Activated T-cell treated with anti-CD3 and anti-CD28 coated beads for 4 hours (primary cell): ENCODE measurements at places on chromosomes 4 and X.

DNA sequence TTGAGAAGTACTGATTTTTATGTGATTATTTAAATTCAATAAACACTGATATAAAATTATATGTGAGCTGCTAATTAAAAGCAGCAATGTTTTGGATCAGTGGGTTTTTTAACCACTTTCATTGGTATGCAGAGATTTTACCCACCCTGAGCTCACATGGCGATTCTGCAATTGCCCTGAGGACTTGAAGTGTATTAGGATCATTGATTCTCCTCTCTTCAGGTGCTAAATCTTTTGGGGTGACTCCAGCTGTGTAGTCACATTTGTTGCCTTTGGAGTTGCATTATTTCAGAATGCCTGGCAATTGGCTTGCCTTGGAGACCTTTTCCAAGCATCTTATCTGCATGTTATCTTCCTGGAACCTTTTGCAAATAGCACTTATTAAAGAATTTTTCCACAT is 51.3 kb downstream of the UGT8 start:
- no peak for DNase-seq

DNA sequence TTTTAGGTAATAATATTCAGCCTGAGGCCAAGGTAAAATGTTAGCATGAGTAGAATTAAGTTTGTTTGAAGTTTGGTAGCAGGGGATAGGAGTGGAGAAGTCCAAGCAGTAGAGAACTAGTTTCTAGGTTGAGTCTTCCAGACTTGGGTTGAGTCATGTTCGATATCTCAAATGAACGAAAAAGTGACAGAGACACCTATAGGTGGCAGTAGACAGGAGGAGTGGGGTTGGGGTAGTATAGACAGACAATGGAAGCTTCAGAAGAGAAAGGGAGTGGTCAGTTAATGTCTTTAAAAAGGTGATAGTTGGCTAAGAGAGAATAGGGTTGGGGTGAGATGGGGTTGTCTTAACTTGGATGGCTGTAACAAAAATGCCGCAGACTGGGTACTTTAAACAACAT is 58.7 kb upstream of the EMCN start:
- no peak for DNase-seq

DNA sequence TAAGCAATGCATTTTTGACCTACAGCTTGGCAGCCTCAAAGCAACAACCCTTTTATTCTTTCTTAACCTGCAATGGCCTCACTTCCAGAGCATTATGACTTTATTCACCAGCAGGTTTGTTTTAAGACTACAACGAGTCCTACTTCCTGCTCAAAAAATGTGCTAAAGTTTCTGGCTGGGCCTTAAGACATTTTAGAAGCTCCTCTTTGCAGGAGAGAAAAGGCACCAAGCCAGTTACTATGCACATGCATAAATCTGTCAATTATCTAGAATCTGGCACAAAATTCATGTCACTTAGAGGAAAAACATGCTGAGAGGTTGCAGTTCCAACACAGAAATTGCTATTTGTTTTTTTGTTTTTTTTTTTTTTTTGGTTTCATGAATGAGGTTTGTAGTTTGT is 223.0 kb upstream of the EPHA5 start:
- DNase-seq, result no peak

DNA sequence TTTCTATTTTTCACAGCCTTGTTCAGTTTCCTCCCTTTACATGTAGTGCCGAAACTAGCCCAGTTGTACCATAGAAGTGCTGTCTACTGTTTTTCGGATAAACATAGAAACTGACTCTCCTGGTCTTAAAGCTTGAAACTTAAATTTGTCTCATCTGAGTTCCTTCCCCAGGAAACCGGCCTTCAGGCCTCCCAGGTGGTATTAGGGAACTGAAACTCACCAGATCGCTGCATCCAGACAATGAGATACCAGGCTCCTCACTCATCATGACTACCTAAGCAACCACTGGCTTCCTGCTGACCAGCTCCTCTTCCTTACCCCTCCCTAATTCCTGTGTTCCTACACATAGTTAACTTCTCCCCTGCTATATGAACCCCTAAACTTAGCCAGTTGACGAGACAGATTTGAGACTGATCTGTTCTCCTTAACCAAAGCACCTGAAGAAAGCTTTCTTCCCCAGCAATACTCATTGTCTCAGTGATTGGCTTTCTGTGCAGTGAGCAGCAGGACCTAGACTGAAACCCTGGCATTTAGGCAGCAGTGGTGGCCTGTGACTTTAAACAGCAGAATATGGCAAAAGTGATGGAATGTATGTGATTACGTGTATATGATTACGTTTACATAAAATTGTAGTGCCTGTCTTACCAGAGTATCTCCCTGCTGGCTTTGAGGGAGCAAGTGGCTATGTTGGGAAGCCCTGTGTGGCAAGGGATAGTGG is 959.1 kb upstream of the LCORL start:
- no peak for DNase-seq

DNA sequence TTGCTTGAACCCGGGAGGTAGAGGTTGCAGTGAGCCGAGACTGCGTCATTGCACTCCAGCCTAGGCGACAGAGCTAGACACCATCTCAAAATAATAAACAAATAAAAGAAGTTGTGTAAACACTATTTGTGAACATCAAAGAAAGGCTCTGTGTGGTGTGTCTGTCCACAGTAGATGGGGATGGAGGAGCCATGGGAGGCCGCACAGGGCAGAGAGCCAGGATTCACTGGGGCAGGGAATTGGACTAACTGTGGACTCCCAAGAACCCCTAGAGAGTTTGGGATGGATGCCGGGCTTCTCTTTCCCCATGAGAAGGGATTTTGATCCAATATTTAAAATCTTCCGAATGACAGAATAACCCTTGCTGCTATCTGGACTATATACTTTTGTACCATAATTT is 26.5 kb downstream of the TBC1D1 start:
- DNase-seq, result no peak

- no peak for DNase-seq
Observed at GRCh38 chr4:33080275-33080674, 2360.1 kb downstream of the PCDH7 start.

- no peak for DNase-seq
Observed at GRCh38 chr4:161329852-161330251, 833.9 kb downstream of the FSTL5 start.

DNA sequence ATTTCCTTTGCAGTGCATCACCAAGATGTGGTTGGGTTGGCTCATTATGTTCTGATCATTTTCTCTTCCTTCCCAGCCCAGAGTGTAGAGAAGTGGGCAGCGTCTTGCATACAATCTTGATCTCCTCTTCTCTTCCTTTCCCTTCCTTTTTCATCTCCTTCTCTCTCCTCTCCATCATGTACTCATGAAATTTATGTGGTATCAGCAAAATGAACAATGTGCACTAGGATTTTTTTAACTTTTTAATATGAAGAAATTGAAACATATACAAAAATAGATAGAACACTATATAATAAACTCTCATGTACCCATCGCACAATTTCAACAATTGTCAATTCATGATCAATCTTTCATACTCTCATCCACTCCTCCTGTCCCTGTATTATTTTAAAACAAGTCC is 593.5 kb downstream of the BCOR start:
- DNase-seq, result no peak

DNA sequence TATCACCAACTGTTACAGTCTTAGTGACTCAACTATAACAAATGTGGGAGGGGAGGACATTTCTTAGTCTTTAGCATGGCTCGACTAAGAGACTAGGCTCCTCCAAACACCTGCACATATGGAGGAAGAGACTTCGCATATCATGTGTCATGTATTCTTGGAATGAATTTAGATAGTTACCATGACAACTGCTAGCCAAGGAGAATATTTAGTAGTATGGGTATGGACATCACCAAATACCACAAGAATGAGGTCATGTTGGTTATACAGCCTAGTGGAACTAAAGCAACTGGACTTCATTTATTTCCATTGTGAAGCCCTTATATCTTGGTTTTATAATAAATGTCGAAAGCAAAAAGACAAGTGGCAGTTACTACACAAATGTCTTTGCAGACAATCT is 512.3 kb downstream of the CFAP47 start:
- no peak for DNase-seq

DNA sequence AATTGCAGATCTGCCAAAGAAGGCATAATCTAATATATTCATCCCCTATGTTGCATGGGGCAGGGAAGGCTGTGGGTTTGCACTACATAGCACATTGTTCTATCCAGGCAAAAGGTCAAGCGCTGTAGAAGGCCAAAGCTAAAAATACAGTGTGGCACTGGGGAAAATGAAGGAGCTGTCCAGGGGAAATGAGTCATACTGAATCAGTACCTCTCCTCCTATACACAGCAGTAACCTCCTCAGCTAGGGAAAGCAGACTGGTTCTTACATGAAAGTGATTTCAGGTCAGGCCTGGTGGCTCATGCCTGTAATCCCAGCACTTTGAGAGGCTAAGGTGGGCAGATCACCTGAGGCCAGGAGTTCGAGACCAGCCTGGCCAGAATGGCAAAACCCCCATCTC is 31.0 kb upstream of the SLC25A4 start:
- DNase-seq, result no peak

DNA sequence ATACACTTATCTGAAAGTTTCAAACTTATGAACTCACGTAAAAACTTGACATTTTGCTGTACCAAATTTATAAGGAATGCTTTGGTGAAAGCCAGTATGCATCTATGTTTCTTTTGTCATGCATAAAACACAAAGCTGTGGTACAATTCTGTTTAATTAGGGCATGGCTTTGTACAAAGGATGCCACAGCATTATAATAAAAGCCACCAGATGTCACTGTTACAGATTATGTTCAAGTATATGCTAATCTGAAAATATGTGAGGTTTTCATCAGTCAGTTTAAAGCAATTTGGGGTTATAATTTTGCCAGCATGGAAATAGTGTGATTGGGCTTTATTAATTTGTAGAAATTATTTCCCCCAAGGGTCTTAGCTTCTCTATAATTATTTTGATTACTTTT is 69.0 kb downstream of the ATOH1 start:
- DNase-seq, result no peak

GRCh38 chr4:134202166-134202956 is 772 bp upstream of the PABPC4L start:
- no peak for DNase-seq

- no peak for DNase-seq
Observed at GRCh38 chrX:1601051-1601767, 9.8 kb downstream of the AKAP17A start.

DNA sequence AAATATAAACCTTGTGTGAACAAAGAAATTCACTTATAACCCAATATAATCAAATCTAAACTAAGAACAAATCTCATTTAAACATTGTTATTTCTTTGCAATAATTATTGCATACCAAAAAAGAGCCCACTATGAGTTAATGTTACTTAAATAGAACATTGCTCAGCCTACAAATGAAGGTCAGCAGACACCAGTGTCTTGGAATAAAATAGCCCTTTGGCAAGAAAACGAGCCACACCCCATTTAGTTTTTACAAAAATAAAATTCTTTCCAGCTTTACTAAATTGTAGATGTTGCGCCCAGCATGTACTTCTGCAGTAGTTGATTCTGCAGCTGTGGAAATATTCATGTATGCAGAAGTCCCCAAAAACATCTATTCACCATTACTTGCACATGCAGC is 12.2 kb downstream of the PLS3 start:
- DNase-seq, result no peak

DNA sequence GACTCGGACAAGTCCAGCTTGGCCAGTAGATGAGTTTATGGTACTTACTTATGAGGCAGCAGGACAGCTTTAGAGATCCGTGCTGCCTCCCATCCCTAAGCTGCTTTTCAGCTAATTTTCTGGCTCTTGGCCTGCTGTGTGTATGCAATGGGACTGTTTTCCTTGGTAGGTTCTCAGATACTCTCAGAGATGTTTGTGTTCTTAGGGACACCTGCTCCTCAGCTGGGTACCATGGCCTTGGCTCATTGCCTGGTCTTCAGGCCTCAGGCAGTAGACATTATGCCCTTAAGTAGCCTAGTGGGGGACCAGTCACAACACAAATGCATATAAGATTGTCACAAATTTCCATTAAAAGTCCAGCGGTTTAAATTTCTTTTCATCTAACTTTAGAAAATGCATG is 688.0 kb downstream of the PCDH7 start:
- no peak for DNase-seq

GRCh38 chrX:51851507-51852085 is 41.8 kb upstream of the MAGED1 start:
- no peak for DNase-seq

GRCh38 chrX:2712428-2712827 is 21.3 kb downstream of the CD99 start:
- no peak for DNase-seq

GRCh38 chrX:13750204-13750603 is 15.7 kb downstream of the OFD1 start:
- no peak for DNase-seq

GRCh38 chr4:98181809-98182208 is 38.5 kb upstream of the STPG2 start:
- no peak for DNase-seq
